ENCODE measurements at places on chromosomes 13 and 19.

GRCh38 chr13:113528813-113529180, 38.3 kb upstream of the DCUN1D2 start:
- DNase-seq, result no peak

- DNase-seq, result no peak
Measured at GRCh38 chr19:52211926-52212571, 22.2 kb downstream of the PPP2R1A start.

DNA sequence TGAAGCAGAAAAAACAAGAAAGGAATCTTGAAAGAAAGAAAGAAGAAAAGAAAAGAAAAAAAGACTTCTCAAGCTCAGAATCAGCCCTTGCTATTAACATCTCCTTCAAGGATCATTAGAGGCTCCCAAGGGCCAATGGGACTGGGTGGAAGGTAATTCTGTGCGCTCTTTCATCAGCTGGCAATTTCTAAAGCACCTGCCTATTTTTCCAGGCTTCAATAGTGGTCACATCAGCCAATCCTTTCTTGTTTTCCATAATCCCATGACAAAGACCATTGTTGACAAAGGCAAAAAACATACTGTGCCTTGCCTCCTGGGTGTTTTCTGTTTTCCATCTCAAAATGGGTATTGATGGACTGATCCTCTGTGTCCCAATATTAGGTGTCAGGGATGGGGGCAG, 88.2 kb upstream of the TSC22D1 start:
- DNase-seq, result no peak

DNA sequence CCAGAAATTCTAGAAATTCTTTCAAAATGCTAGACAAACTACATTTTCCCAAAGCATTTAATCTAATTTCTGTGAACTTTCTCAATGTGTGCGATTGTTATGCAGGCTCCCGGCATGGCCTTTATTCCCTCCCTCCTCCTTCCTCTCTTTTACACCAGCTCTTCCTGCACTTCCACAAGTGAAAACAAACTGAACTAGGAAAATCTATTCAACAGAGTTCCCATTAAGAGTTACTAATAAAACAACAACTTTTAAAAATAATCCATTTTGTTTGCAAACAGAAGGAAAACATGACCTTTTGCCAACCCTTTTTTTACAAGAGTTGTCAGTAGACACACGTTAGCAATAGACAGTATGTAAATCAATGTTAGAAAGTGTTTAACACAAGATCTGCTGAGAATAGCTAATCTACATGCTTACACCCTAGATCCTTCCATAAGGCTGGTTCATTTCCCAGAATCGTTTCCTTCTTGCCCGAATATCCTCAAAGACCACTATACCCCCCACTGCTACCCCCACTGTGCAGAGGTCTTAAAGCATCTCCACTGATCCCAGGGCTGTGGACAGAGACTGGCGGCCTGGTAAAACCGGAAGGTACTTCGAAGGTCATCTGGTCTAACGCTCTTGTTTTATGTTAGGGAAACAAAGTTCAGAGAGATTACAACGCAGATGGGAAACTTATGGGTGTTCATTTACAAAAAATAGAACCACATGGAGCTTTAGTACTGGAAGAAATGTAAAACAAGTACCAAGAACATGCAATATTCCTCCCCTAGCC, 98.0 kb downstream of the FOXO1 start:
- DNase-seq, result no peak

- no peak for DNase-seq
Measured at GRCh38 chr13:92354583-92354982, 872.0 kb upstream of the GPC6 start.

DNA sequence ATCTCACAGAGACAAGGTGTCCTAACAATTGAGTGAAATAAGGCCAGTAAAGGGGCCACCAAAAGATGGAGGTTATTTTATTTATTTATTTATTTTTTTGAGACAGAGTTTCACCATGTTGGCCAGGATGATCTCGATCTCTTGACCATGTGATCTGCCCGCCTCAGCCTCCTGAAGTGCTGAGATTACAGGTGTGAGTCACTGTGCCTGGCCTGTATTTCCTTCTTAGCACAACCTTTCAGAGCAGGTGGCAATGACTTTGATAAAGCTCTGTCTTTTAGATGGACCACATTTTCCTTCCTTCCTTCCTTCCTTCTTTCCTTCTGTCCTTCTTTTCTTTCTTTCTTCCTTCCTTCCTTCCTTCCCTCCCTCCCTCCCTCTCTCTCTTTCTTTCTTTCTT, 11.0 kb upstream of the DOCK6 start:
- no peak for DNase-seq

- no peak for DNase-seq
Measured at GRCh38 chr13:110138700-110139036, 168.3 kb downstream of the COL4A1 start.

DNA sequence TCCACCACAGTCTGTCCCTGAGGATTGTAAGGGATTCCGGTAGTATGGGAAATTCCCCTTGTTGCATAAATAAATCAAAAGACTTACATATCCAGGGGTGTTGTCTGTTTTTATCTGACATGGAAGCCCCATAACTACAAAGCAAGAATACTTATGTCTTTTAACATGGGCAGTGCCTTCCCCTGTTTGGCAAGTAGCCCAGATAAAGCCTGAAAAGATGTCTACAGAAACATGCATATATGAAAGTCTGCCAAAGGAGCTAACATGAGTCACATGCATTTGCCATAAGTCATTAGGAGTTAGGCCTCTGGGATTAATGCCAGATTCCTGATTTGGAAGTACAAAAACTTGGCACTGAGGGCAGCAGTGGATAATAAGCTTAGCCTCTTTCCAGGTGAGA, 62.1 kb downstream of the ZNF737 start:
- no peak for DNase-seq

- no peak for DNase-seq
Measured at GRCh38 chr13:32385410-32385809, 42.5 kb downstream of the N4BP2L1 start.

- DNase-seq, result peak; percentile 83
Measured at GRCh38 chr13:40445557-40445990, 220.9 kb downstream of the FOXO1 start.

- no peak for DNase-seq
Measured at GRCh38 chr19:48798937-48799336, 11.9 kb downstream of the BCAT2 start.

DNA sequence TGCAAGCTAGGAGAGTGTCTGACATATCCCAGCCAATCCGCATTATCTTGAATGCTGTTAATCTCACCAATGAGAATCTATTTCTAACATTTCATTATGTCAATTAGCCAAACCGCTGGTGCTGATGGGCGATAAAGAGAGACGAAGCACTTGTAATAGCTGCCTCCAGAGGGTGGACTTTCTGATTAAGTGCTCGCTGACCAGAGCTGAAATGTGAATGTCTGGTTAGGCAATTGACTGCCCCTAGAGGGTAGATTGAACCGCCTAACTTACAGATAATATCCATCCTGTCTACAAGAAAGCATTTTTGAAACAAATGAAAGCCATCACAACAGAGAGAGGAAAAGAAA, 552 bp upstream of the GRWD1 start:
- DNase-seq, result peak; percentile 80

GRCh38 chr13:114097212-114097892, 35.1 kb downstream of the RASA3 start:
- no peak for DNase-seq

Data from GM13977 (cell line).